Stimulated activated CD4-positive, alpha-beta T cell treated with anti-CD3 and anti-CD28 coated beads, Interleukin-12 subunit alpha, Interleukin-12 subunit beta, amount 100 ng/mL, for 48 hours (primary cell): ENCODE measurements at places on chromosomes 6 and 20.

- no peak for DNase-seq
These were observed 42.5 kb downstream of the ID4 start for GRCh38 chr6:19879663-19880062.

- no peak for DNase-seq
These were observed 1.4 kb downstream of the GRIK2 start for GRCh38 chr6:101394936-101395335.

DNA sequence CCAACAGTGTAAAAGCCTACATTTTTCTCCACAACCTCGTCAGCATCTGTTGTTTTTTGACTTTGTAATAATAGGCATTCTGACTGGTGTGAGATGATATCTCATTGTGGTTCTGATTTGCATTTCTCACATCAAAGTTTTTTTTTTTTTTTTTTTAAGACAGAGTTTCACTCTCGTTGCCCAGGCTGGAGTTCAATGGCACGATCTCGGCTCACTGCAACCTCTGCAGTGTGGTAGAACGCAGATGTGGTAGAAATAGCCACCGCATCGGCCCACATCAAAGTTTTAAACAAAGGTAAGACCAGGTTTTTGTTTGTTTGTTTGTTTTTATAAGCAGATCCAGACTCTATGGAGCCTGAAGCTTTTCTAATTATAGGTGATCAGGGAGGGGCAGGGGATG is 12.7 kb upstream of the PPP1R3G start:
- no peak for DNase-seq

DNA sequence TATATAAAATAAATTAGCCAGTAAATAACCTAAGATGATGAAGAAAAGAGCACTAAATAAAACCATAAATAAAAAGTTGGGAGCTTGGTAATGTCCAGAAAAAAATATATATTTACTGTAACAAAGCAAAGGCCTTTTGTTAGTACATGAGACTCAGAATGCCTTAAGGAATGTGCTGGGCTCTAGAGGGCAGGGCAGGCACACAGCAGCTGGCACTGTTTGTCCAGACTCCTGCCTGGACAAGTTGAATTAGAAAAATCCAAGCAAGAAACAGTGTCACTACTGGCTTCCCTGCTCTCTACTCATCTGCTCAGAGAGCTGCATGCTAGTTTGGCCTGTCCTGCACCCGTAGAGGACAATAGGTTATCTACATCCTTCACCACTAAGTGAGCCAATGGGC is 8.8 kb downstream of the DEFB129 start:
- DNase-seq, result no peak

DNA sequence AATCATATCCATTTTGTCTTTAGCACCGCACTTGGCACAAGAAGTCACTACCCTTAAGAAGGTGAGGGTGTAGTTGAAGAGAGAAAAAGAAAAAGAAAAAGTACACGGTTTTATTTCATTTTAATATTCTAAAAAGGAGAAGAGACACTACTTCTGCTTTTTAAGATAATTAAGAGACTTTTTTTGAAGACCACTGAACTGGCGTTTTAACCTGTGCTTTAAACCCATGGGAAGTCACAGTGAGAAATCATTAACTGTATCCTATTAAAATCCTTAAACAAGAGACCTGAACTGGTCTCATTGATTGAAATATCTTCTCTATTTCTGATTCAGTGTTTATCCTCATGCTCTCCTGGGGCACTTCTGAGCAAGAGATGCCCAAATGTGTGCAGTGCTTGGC is 243.5 kb downstream of the TMEM242 start:
- no peak for DNase-seq

DNA sequence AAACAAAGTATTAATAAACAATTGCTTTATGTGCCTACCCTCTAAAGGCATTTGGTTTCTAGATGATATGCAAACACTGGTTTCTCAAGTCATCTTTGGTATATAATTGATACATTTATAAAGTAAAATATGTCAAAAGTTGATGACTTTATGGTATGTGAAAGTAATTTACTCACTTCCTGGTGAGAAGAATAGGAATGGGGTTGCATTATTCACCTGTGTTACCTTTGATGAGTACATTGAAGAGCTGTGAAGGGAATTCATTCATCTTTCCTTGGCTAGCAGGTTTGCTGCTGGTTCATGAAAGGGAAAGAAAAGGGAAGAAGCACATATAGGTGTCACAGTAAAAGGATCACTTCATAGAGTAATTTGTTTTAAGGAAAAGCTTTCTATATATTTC is 20.4 kb downstream of the RNF217 start:
- no peak for DNase-seq

DNA sequence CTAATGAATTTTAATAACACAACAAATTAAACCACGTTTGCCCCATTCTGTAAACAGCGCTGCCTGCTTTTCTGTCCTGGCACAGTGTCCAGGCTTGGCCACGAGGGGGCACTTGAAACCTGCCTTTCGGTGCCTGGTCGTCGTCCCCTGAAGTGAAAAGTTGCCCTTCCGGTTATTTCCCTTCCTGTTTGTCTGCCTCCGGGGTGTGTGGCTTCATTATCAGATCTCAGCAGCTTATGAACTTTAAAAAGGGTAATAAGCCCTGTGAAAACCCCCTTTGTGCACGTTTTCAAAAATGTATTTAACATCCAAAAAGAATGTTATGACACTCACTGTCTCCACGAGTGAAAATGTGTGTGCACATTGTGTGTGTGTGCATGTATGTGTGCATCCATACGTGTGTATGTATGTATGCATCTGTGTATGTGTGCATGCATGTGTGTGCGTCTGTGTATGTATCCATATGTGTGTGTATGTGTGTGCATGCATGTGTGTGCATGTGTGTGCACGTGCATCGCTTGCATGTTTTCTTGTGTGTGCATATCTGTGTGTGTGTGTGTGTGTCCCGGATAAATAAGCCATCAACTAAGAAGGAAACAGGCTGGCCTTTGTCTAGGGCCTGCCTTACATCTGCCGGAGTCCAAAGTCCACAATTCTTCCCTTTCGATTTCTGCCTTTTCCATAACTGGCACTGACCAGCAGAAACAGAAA is 358.4 kb downstream of the THBS2 start:
- DNase-seq, result peak; percentile 82
